H1 (cell line): ENCODE measurements at places on chromosomes 2 and 18. TPM values are rescaled to one million over a fixed set of nuclear protein-coding genes. Genes with fewer than 3 reads are reported as not detected.

- DNase-seq = no peak
These were observed 298.2 kb downstream of the CDCA7 start for GRCh38 chr2:173652767-173653431.

GRCh38 chr2:8288206-8288605 is 393.6 kb upstream of the ID2 start:
- DNase-seq = no peak

DNA sequence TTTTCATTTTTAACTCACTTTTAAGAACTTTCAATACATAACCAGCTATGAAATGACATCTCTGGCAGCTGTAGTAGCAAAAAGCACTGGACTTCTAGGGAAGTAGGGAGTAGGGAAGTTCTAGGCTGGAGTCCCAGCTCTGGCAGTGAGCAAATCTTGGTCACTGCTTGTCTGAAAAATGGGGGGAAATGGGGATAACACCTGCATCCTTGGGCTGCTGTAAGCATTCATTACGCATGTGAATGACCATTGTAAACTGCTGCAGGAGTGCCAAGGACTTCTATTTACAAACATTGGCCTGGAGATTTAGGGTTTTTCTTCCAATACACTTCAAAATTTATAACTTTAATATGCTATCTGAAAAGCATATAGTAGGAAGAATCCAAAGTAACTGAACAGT is 972 bp upstream of the MPP4 start:
- DNase-seq = no peak

GRCh38 chr2:218003981-218004419 is 1.2 kb upstream of the TNS1 start:
- DNase-seq = no peak

The TIMM21 gene
- 43.8 and 46.3 TPM in 2 replicates for total RNA-seq

DNA sequence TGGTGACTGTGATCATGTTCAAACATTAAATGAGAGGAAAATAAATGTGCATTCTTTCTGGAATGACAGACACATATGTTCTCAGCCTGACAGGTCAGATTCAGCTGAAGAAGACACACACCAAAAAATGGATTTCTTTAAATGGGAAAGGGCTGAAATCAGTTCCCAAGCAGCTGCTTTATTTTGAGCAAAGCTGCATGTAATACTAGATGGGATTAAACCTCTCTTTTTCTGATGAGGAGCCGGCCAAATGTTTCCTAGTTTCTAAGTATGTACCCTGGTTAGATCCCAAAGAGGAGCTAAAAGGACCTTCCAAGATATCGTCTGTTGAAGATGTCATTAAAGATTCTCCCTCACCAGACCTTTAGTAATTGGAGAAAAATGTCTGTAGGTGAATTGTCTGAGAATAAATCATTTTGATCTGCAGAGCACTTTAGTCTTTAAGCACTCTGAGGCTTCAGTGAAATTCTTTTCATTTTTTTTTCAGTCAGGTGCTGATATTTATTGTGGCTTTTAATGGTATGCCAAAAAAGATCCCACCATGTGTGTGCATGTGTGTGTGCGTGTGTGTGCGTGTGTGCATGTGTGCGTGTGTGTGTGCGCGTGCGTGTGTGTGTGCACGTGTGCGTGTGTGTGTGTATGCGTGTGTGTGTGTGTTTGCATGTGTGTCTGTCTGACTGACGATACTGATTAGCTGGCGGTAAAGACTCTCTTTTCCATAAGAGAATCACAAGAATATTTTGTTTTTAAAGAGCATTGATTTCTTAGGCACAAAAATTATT is 175.8 kb downstream of the IRS1 start:
- no peak for DNase-seq

DNA sequence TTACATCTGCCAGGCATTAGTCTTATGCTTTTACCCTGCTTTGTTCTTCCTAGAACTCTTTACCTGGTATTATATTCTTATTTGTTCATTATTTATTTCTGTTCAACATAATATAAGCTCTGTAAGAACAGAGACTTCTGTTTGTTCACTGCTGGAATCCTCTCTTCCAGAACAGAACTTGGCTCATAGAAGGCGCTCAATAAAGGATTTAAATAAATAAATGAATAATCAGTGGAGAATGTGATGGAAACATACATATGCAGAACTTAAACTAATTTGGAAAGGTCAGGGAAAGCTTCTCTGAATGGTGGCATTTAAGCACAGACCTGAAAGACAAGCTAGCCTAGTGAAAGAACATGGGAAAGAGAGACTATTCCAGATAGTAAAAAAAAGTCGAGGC is 24.3 kb downstream of the NCKAP1 start:
- no peak for DNase-seq

DNA sequence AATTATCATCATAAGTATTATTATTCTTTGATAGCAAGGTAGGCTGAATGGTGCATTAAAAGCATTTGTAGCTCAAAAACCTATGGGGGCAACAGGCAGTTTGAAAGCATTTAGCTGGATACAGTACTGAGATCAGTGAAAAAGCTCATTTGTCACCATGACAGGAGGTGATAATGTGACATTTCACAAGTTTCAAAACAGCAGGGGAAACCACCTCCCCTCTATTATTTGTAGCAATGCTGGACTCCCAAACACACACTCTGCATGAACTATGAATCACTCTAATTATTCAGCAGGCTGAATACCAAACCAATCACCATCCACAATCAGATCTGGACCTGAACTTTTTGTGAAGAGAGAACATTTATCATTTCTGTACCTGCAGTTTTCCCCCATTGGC is 63.4 kb downstream of the MYO5B start:
- DNase-seq = no peak

DNA sequence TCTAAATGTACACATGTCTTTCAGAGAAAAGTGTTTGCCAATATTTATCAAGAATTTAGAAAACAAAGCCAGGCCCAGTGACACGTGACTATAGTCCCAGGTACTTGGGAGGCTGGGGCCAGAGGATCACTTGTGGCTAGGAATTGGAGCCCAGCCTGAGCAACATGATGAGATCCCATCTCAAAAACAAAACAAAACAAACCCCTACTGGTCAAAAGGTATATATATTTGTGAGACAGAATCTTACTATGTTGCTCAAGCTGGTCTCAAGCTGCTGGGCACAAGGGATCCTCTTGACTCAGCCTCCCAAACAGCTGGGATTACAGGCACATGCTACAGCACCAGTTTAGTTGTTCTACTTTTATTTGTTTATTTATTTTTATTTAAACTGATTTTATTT is 79.2 kb downstream of the ZDBF2 start:
- no peak for DNase-seq
